Neural crest cell (in vitro differentiated cells): ENCODE measurements at places on chromosomes 1 and 21. TPM values are rescaled to one million over a fixed set of nuclear protein-coding genes. Genes with fewer than 3 reads are reported as not detected.

Gene KCNJ6
- total RNA-seq = 0.68 and 0.75 TPM in 2 replicates

Gene SYPL2
- 0.18 and 0.47 TPM in 2 replicates for total RNA-seq

Gene NFASC
- total RNA-seq = 11.1 and 12.9 TPM in 2 replicates

Gene ACTN2
- total RNA-seq = 0.54 and 0.91 TPM in 2 replicates

- no peaks in the 10 kb centered on the region for H3K36me3 ChIP-seq
- H3K27ac ChIP-seq = no peak overlapping the region
- H3K27me3 ChIP-seq = no peaks in the 10 kb centered on the region
- H3K4me1 ChIP-seq = peaks cover 24% of the 10 kb centered on the region
- DNase-seq = no peak
These were observed 69.6 kb downstream of the DHRS3 start for GRCh38 chr1:12548279-12548972.

GRCh38 chr1:100921110-100921706 is 25.3 kb downstream of the SLC30A7 start:
- no peaks in the 10 kb centered on the region for H3K27me3 ChIP-seq
- peaks cover 5% of the 10 kb centered on the region for H3K4me1 ChIP-seq
- H3K27ac ChIP-seq = no peak overlapping the region
- H3K4me3 ChIP-seq = no peak overlapping the region

- H3K27me3 ChIP-seq = no peaks in the 10 kb centered on the region
- DNase-seq = no peak
- no peak overlapping the region for H3K27ac ChIP-seq
- peaks cover 2% of the 10 kb centered on the region for H3K36me3 ChIP-seq
- H3K4me3 ChIP-seq = no peak overlapping the region
These were observed 75.0 kb downstream of the CD46 start for GRCh38 chr1:207826557-207827487.

- no peaks in the 10 kb centered on the region for H3K36me3 ChIP-seq
- H3K4me1 ChIP-seq = peaks cover 11% of the 10 kb centered on the region
- H3K27ac ChIP-seq = peak overlapping the region; percentile 68
- no peak for DNase-seq
- H3K27me3 ChIP-seq = peaks cover 17% of the 10 kb centered on the region
These were observed 131.6 kb downstream of the BEND5 start for GRCh38 chr1:48644905-48645605.

DNA sequence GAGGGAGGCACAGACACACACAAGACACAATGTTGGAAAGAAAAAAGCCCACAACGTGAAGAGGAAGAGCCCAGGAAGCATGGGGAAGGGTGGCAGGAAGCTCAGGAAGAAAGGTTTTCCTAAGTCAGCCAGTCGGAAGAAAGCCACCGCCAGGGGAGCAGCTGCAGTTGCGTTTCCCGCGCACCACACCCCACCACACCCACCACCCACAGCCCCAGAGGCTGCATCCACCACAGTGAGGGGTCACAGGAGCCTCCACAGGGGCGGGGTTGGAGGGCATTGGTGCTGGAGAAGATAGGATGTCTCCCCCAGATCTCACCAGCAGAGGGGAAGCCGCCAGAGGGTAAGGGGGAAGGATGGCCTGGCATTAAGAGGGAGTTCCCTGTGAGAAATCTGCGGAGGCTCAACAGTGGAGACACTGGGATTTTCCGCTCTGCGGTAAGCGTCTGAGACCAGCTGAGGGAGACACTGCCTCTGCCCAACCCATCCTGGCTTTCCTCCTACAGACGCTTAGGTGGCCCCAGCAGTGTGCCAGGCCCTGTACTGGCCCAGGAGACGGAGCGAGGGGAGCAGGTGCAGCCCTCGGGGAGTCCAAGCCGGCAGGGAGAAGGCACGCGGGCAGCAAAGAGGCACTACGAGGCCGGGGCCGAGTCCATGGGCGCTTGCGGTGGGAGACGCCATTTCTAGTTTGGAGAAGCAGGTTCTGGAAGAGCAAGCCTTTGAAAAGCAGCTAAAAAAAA is 19.8 kb downstream of the PGLYRP3 start:
- H3K4me3 ChIP-seq = no peak overlapping the region
- H3K27me3 ChIP-seq = peaks cover 19% of the 10 kb centered on the region
- DNase-seq = no peak
- H3K36me3 ChIP-seq = no peaks in the 10 kb centered on the region

DNA sequence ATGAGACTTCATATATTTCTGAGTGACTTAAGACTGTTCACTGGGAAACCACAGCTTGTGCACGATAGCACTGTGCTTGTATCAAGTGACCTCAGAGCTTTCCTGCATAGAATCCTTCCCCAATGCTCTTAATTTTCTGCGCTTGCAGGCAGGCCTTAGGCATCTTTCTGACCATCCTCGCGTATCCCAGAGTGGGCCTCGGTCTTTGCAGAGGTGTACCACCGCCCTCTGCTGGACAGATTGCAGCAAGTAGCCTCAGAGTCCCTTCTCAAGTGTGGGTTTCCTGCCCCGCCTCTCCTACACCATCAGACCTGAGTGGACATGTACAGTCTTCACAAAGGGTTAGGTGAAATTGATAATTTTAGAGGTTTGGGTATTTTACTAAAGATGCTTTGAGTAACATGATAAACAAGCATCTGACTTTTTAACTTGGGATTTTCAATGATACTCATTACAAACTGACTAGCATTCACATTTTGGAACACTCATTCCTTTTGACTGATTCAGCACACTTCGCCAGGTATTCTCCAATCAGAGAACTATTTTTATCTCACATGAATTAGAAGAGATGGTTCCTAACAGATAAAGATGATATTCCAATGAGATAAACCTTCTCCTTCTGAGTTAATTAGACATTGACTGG is 246.5 kb upstream of the USP25 start:
- H3K4me1 ChIP-seq = peaks cover 40% of the 10 kb centered on the region
- H3K4me3 ChIP-seq = no peak overlapping the region
- no peak overlapping the region for H3K27ac ChIP-seq
- H3K27me3 ChIP-seq = no peaks in the 10 kb centered on the region
- no peaks in the 10 kb centered on the region for H3K36me3 ChIP-seq
- peak; percentile 92 for DNase-seq

- no peaks in the 10 kb centered on the region for H3K36me3 ChIP-seq
- no peak for DNase-seq
- no peak overlapping the region for H3K27ac ChIP-seq
- H3K4me1 ChIP-seq = peaks cover 38% of the 10 kb centered on the region
- H3K4me3 ChIP-seq = peak overlapping the region; percentile 61
These were observed 5.8 kb upstream of the VWA1 start for GRCh38 chr1:1429671-1430073.

DNA sequence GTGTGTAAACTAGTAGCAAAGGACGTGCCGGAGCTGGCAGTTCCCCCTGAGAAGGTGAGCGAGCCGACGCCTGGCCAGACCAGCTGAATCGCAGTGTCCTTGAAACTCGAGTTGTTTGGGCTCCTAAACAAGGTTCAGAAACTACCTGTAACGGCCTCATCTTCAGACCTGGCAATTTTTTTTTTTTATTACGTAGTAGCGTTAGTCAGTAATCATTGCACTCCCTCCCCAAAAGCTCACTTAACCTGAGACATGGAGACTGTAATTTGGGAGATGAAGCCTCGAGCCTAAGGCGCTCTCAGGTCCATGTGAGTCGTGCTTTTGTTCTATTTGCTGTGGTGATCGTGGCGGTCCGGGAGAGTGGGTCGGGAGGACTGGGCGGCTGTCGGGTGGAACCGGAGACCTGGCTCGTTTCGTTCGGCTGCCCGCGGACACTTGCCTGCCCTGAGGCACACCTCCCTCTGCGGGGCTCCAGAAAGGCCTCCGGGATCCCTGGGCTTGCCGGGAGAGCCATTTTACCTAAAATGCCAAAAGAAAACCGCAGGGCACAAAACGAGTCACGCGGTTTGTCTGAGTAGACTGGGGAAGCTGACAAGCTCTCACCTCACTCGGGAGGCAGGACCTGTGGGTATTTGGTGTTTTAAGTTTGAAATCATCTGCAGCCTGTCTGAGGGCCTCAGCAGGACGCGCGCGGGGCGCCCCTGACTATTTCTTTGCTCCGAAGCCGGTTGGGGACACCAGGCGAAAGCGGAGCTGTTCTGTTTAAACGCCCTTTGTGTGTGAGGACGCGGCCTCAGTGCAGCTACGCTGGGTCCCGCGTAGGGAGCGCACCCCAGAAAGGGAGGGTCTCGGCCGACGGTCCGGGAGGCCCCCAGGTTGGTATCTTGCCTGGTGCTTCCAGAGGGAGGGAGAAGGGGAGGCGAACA is 722 bp downstream of the LHX8 start:
- peak; percentile 28 for DNase-seq
- no peak overlapping the region for H3K27ac ChIP-seq
- H3K4me1 ChIP-seq = peaks cover 41% of the 10 kb centered on the region
- peak overlapping the region; percentile 81 for H3K4me3 ChIP-seq
- H3K27me3 ChIP-seq = peaks cover 100% of the 10 kb centered on the region

- H3K4me1 ChIP-seq = peaks cover 53% of the 10 kb centered on the region
- peak overlapping the region; percentile 99 for H3K27ac ChIP-seq
- H3K4me3 ChIP-seq = peak overlapping the region; percentile 98
- no peaks in the 10 kb centered on the region for H3K36me3 ChIP-seq
These were observed 1.3 kb downstream of the FNBP1L start for GRCh38 chr1:93448983-93449804.

DNA sequence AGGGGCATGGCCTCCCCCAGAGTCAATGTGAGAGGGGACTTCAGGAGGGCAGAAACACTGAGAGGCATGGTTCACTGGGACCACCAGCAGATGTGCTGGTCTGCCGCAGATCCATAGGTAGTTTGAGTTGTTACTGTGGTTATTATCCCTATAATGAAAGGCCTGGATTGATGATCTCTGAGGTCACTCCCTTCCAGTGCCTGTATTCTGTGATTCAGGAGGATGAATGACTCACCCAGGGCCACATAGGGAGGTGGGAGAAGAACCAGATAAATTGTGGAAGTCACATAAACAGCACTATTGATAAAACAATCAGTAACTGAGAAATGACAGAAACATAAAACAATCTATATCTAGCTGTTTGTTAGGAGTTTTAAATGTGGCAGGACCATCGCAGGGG is 22.7 kb upstream of the ACTL8 start:
- no peak for DNase-seq
- H3K4me1 ChIP-seq = no peaks in the 10 kb centered on the region
- no peaks in the 10 kb centered on the region for H3K27me3 ChIP-seq

DNA sequence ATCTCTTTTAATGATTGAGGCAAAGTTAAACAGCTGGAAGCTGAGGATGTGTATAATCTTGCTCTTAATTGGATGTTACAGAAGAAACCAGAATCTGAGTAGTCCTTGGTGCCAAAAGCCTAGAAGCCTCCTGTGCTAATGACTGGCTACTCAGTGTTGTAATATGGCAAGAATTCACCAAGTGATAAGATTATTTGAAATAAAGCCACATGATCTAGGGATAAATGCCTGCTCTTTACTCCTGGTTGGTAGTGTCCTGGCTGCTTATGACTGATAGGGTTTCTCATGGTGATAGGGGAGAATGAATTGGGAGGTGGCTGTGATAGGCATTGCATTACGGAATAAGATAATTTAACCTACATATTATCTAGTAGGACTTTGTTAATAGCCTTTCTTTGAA is 13.6 kb upstream of the MAB21L3 start:
- H3K4me3 ChIP-seq = no peak overlapping the region
- H3K4me1 ChIP-seq = no peaks in the 10 kb centered on the region
- no peak for DNase-seq
- H3K36me3 ChIP-seq = peaks cover 2% of the 10 kb centered on the region
- H3K27ac ChIP-seq = no peak overlapping the region
